ENCODE measurements at places on chromosomes 2 and 18.

DNA sequence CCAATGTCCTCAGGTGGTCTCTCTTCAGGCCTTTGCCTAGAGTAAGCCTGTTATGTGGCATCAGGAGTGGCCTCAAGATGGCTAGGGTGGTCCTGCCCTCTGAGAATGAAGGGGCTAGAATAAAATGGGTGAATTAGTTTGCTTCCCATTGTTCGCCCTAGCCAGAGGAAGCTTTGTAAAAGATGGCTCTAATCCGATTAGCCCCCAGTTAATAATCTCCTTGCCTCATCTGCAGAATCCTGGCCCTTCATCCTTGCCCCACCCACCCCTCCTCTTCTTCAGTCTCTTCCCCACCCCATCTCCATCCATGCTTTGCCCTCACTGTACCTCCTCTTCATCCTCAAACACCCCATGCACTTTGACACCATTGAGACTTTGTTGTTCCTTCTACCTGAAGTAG is 57.4 kb upstream of the LGALSL start:
- DNase-seq: no peak

DNA sequence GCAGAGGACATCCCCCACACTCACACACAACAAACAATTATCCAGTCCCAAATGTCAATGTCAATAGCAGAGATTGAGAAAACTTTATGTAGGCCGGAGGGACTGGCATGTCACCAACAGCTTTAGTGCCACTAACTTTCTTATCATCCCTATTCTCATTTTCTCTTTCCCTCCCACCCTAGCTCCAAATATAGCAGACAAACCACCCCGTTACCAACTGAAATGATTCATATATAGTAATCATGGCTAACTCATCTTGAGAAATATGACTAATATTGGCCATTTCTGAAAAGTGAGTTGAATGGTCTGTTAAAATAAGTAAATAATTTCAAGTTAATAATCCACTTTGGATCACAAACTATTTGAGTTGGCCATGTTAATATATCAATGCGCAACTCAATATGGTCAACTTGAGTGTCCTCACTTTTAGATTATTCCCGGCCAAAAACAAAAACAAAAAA is 242.1 kb upstream of the RND3 start:
- no peak for DNase-seq

- peak; percentile 54 for DNase-seq
Measured at GRCh38 chr2:72993147-72993932, 76.0 kb downstream of the EMX1 start.

- no peak for DNase-seq
Measured at GRCh38 chr2:236309669-236310029, 45.4 kb upstream of the ASB18 start.

- DNase-seq: no peak
Measured at GRCh38 chr2:207748993-207749392, 20.7 kb downstream of the FZD5 start.

- DNase-seq: no peak
Measured at GRCh38 chr2:229993236-229993635, 70.9 kb downstream of the FBXO36 start.

- no peak for DNase-seq
Measured at GRCh38 chr2:57615855-57616556, 430.6 kb upstream of the VRK2 start.

DNA sequence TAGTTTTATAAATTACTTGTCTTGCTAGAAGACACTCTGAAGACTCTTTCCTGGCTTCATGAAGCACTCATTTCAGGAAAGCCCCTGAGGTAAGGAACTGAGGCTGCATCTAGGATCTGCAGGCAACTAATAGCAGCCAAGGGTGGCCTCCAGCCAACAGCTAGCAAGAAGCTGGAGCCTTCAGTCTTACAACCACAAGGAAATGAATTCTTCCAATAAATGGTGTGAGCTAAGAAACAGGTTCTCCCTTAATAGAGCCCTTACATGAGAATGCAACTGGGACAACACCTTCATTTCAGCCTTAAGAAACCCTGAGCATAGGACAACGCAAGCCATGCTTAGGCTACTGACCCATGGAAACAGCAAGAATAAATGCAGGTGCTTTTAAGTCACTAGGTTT is 254.6 kb upstream of the RBBP8 start:
- no peak for DNase-seq

DNA sequence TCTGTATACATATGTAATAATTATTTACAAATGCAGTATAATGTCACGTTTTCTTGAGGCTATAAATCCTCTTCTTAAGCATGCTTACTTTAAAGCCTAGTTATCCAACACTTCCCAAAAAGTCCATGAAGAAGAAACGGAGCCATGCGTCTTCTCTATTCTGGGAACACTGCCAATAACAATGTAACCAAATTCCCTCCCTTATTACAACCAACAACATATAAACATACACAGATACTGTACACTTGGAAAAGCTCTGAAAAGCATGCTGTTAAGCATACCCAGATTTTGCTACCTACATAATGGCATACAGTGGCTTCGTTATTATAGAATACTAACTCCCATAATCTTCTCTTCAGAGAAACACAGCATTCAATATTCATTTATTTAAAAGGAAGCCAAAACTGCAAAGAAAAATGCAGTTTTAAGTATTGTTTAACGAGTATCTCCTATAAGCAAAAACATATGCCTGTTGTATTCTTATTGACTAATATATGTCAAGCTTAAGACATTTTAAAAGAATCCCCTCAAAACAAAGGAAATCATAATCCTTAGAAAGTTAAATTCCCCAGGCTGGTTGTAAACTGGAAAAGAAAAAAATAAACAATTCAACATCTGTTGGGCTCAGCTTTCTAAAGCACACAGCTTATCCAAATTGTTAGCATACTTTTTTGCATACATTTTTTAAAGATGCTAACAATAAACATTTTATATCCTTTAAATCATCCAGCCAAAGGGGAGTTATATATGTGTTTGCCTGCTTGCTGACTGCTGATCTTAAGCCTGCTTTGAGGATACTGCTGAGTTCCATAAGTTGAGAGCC is 83.4 kb downstream of the SLC25A12 start:
- DNase-seq: no peak

GRCh38 chr2:55732854-55733253 is 39.2 kb upstream of the PNPT1 start:
- DNase-seq: no peak

GRCh38 chr2:120741571-120742561 is 6.2 kb downstream of the GLI2 start:
- DNase-seq: peak; percentile 11

DNA sequence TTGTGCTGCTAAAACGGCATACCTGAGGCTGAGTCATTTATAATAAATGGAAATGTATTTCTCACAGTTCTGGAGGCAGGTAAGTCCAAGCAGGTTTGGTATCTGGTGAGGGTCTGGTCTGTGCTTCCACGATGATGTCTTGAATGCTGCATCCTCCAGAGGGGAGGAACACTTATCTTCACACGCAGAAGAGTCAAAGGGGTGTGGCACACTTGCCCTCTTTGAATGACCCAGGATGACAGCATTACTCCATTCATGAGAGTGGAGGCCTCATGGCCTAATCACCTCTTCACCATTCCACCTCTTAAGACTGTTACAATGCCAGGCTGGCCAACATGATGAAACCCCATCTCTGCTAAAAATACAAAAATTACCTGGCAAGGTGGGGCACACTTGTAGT is 61.0 kb downstream of the NCAPH start:
- no peak for DNase-seq

- no peak for DNase-seq
Measured at GRCh38 chr2:143916781-143917180, 603.1 kb downstream of the ZEB2 start.

GRCh38 chr2:152432206-152432653 is 97.3 kb downstream of the FMNL2 start:
- no peak for DNase-seq

GRCh38 chr2:61288070-61288841 is 126.3 kb downstream of the C2orf74 start:
- DNase-seq: no peak

DNA sequence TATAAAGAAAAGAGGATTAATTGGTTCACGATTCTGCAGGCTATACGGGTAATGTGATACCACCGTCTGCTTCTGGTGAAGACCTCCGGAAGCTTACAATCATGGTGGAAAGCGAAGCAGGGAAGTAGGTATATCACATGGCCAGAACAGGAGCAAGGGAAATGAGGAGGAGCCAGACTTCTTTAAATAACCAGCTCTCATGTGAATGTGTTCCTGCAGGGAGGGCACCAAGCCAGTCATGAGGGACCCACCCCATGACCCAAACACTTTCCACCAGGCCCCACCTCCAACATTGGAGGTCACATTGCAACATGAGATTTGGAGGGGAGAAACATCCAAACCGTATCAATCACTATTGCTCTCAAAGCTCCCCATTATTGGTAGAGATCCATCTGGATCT is 61.8 kb downstream of the EFEMP1 start:
- no peak for DNase-seq

DNA sequence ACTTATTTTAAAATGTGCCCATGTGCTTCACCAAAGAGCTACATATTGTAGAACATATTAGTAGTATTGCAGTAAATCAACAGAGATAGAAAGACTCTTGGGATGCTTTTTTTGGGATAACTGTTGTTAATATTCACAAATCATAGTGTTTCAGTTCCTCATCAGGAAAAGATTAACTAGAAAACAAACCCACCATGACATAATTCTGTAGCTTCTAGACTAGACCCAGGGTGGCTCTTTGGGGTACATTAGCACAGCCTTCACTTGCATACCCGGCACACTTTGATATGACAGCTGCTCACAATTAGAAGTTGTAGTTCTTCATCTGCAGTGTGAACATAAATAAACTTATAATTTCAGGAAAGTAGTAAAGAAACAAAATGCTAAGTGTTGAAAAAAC is 154.2 kb downstream of the ATP9B start:
- DNase-seq: no peak

GRCh38 chr2:205462681-205463345 is 219.5 kb upstream of the NRP2 start:
- DNase-seq: no peak

DNA sequence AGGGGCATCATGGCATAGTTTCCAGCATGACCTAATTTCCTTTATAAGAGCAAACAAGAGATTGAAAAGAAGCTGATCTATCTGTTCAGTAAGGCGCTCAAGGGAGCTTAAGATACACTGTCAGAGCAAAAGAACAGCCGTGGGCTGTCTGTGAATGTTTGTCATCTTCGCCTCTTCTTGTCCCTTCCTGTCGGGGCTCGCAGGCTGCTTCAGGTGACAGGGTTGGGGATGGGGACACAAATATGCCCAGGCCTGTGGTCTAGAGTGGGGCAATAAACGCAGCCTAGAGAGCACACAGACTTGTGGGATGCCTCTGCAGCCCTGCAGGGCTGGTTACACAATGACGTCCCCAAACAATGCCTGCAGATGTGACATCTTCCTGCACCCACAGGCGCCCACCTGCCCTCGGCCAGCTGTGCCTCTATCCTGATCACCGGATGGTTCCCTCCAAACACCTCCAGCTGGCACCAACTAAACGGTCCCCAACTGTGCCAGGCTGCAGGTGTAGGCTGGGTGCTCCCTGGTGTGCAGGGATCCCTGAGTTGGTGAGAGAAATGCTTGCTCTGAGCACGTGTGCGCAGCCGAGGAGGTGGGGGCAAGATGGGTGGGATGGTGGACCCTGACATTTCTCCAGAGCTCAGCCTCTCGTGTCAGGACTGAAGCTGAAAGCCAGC is 72.8 kb downstream of the EDAR start:
- DNase-seq: no peak

- no peak for DNase-seq
Measured at GRCh38 chr2:209719034-209719433, 52.6 kb upstream of the UNC80 start.

DNA sequence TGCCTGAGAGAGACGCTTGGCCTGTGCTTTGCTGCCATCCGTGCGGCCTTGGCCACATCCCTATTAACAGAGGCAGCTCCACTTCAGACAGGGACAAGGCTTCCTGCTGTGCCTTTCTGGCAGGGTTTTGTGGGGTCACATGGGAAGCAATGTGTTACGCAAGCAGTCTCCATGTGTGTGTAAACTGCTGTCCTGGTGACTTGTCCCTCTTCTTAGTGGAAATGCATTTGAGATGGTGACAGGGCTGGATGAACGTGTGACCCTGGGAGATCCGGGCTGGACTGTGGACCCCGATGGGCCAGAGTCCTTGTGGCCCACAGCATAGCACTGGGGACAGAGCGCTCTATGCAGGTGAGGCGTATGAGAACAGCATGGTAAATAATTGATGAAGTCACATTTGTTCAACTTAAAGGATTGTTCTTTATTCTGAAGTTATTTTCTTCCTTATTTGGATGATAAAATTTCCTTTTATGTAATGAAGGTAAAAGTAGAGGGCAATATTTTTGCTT is 23.2 kb downstream of the ASB1 start:
- DNase-seq: peak; percentile 80

DNA sequence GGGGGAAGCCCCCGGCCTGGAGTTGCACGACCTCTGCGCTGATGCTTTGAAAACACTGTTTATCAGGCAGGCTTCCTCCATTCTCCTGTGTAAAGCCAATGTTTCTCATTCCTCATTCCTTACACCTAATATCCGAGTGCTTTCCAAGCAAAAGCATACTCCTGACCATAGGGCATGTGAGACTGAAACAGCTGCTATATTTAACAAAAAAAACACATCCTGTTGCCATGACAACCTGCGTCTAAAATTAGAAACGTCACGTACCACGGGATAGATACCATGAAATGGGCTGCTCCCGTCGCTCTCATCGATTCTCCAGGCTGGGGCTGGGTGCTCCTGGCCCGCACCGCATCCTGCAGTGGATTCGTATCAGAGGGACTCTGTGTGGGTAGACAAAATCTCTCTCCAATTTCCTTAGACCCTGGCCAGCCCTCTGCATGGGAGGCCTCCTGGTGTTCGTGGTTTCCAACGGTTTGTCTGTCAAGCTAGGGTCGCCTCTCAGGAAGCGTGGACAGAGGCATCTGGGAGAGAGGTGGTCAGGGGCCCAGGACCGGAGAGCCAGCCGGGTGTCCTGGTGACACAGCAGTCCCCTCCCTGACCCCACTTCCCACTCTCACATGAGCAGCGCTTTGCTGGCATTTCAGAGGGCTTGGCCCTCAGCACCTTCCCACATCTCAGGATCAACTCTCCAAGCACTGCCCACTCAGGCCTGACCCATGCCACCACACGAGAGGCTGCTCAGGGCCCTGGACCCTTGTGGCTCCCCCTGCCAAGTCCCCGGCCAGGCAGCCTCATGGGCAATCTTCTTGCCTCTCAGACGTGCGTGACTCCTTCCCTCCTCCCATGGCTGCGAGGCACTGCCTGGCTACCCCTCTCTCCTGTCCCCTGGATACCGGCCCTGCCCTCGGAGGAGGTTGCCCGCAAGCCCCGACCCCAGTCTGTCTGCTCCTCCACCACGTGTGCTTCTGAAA is 268.1 kb downstream of the NDUFA10 start:
- no peak for DNase-seq

- no peak for DNase-seq
Measured at GRCh38 chr2:72271276-72271614, 123.6 kb upstream of the CYP26B1 start.

DNA sequence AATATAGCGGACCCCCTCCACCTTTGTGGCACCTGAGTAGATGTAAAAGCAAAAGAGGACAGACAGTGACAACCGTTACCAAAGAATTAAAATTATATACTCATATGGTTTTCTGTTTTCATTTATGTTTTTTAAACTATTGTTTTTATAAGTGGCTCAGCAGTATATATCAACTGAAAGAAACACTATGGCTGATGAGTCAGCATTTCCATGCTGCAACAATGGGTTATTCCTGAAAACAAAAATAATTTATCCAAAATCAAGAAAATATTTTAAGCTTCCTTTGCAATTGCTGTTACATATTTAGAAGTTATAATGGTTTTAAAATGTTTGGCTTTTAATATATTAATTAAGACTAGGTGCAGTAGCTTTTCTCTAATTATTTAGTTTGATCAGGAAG is 17.7 kb downstream of the MRPS9 start:
- no peak for DNase-seq

- no peak for DNase-seq
Measured at GRCh38 chr2:113105047-113105785, 22.2 kb upstream of the IL1RN start.
